ENCODE measurements at places on chromosomes 6 and 20. TPM values are rescaled to one million over a fixed set of nuclear protein-coding genes. Genes with fewer than 3 reads are reported as not detected.

- DNase-seq, result no peak
These were observed 45.1 kb downstream of the SCAND1 start for GRCh38 chr20:35909176-35909575.

- no peak for DNase-seq
These were observed 310.4 kb upstream of the MOCS1 start for GRCh38 chr6:40244699-40245098.

- no peak for DNase-seq
These were observed 119.9 kb upstream of the ENPP5 start for GRCh38 chr6:46290421-46291274.

- DNase-seq, result no peak
These were observed 38.5 kb downstream of the DST start for GRCh38 chr6:56604186-56604585.

DNA sequence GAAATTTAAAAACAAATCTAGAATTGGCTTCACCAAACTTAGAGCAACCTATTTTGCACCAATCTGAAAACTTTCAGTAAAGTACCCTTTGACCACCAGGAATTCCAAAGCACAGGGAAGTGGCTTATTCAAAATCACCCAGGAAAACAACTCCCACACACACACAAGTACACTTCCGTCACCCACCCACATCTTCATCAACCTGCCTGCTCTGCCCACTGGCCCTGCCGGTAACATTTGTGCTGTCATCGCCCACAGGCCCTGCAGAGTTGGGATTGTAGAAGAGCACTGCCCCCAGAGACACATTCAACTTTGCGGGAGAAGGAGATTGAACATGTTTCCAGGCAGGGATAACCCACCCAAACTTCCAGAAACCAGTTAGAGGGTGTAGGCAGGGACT, 19.3 kb upstream of the SCML4 start:
- no peak for DNase-seq

- DNase-seq, result no peak
These were observed 101.0 kb upstream of the DTNBP1 start for GRCh38 chr6:15763837-15764236.

DNA sequence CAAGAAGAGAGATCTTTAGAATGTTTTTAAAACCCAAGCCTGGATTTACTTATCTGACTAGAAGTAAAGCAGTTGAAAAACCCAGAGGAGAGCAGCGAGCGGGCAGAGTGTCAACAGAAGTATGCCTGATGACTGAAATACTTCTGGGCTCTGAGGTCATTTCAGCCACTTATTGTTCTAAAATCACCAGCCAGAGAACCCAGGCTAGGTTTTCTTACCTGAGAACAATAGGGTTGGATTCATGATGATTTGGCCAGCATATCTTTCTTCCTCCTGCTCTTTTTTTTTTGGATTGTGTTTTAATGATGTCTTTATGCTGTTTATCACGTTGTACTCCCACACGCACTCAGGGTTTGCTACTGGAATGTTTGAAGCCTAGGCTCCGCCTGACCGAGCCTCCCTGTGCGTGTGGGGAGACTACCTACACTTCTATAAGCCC, 63.0 kb upstream of the KIF25 start:
- DNase-seq, result peak; percentile 53

- no peak for DNase-seq
These were observed 212.6 kb upstream of the MOCS1 start for GRCh38 chr6:40146902-40147301.

- DNase-seq, result no peak
These were observed 440.6 kb upstream of the EPHA7 start for GRCh38 chr6:93859971-93860370.

- peak; percentile 14 for DNase-seq
These were observed 10.6 kb downstream of the RBM24 start for GRCh38 chr6:17291778-17292177.

DNA sequence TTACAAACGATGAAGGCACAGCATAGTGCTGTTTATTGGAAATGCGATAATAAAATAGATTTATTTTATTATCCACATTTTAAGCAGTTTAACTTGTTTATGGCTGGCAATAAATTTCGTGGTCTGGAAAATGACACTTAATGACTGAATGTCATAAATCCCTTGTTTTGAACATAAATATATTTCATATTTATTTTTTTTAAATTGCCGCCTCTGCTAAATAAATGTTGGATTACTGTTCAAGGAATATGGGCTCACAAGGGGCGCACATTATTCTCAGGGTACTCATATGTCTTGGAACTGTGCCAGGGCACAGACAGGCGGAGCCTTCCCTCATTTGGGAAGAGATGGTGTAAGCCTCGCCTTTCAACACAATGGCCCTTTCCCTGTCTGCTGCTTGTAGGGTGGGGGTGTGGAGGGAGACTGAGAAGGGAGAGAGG, 134.3 kb downstream of the PXDC1 start:
- no peak for DNase-seq

- no peak for DNase-seq
These were observed 67.9 kb downstream of the GCLC start for GRCh38 chr6:53476964-53477363.

The ADAT2 gene
- total RNA-seq, result 2.0 TPM

The TMEM30A gene
- total RNA-seq, result 55.9 TPM

The ARG1 gene
- total RNA-seq, result 0.51 TPM

The MICA gene
- 14.1 TPM for total RNA-seq

The GLP1R gene
- 6.4 TPM for total RNA-seq

The METTL24 gene
- 2.4 TPM for total RNA-seq

The SH3BGRL2 gene
- 5.2 TPM for total RNA-seq

The DEFB115 gene
- not detected for total RNA-seq

The GUCA1A gene
- 0.28 TPM for total RNA-seq

The CNBD2 gene
- total RNA-seq, result 1.4 TPM

The PLG gene
- total RNA-seq, result not detected

All from heart left ventricle (tissue), 16 donors.